Activated T-cell treated with anti-CD3 and anti-CD28 coated beads for 24 hours (primary cell): ENCODE measurements at places on chromosomes 4 and X.

DNA sequence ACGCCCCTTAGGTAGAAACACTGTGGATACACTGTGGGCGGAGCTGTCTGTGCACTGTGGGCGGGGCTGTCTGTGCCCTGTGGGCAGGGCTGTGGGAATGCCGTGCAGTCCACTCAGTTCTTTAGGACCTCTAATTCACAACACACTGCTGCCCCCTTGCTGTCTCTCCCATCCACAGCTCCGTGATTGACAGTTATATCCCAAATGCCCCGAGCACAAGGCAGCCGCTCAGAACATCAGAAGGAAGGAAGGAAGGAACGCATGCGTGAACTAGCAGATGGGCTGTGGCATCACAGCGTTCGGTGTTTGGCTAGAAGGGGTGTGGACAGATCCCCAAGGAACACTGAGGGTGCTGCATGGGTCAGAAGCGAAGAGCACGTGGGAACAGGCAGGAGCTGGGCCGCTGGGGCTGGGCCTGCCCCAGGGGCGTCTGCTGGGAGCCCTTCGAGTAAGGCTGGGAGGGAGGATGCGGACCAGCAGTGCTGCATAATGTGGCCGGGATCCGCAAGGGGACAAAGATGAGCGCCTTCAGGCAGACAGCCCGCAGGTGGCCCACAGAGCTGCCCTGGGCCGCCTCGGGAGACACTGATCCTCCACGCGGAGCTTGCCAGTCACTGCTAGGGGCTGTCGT, 29.8 kb downstream of the ACOX3 start:
- DNase-seq: no peak

DNA sequence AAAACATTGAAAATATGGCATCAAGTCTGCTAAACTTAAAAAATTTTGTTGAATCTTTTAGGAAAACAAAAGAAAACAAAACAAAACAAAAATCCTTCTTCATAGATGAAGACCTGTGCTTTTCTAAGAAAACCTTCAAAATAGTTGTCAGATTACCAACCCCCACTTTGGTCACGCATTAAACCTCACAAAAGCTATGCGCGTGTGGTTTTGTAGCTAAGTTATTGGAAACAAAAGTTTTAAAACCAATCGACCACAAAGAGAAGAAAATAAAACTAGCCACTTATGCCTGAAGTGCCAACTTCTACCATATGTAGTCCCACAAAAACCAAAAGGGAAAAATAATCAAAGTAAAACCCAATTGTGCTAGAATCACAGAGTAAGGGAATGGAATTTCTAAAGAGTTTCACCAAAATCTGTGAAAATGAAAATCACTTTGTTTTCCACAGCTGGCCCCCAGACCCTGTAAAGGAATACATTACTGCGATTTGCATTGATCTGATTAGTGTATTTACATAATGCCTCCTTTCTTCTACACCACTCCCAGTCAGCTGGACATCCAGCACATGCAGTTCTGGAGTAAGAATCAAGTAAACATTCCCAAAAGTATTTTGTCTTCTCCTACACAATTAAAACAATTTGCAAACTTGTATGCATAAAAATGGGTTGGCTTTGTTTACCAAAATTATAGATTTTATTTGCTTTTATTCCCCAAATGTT, 330.1 kb upstream of the DKK2 start:
- no peak for DNase-seq

GRCh38 chrX:47501226-47502074, 18.4 kb upstream of the ZNF41 start:
- DNase-seq: no peak

- DNase-seq: no peak
Measured at GRCh38 chr4:180394730-180395129, 1848.5 kb upstream of the TENM3 start.

DNA sequence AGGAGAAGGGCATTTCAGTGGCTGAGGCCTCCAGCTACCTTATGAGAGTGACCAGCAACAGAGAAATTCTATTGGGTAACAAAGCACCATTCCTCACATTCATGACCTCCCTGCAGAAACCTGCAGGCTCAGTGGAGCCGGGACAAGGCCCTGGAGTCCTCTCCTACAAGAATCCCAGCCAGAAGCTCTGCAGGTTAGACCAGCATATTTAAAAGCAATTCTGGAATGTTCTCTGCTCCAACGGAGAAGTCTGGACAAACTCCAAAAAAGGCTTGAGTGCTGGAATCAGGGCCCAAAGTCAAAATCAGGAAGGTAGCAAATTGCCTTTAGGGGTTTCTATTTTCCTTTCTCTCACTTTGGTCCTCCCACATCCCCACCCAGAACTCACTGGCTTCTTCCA, 202.9 kb downstream of the SCFD2 start:
- DNase-seq: no peak

DNA sequence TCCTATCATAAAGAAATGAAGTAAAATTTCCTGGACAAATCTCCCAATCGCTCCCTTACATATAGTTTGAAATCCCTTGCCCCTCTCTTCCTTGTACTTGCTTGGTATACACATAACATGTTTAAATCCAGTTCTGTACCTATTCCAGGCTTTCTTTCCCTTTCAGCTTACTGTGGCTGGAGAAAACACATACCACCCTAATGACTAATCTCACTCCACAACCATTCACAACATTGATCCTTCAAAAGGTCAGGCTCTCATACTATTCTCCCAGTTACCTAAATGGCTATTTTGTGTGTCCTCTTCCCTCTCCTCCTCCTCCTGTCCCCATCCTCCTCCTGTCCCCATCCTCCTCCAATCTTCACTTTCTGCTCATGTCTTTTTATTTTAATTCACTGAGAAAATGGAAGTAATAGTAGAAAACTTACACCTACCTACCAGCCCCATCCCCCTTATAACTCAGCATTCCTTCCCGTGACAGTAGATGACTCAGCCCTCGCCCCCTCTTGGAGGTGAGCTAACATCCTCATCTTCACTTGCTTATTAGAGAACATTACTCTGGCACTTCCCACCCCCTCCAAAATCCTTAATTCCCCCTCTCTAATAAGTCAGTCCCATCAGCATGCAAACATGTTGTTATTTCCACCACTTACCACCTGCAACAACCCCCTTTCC, 77.5 kb downstream of the IL15 start:
- no peak for DNase-seq

- DNase-seq: no peak
Measured at GRCh38 chr4:37594099-37594498, 92.1 kb downstream of the RELL1 start.

DNA sequence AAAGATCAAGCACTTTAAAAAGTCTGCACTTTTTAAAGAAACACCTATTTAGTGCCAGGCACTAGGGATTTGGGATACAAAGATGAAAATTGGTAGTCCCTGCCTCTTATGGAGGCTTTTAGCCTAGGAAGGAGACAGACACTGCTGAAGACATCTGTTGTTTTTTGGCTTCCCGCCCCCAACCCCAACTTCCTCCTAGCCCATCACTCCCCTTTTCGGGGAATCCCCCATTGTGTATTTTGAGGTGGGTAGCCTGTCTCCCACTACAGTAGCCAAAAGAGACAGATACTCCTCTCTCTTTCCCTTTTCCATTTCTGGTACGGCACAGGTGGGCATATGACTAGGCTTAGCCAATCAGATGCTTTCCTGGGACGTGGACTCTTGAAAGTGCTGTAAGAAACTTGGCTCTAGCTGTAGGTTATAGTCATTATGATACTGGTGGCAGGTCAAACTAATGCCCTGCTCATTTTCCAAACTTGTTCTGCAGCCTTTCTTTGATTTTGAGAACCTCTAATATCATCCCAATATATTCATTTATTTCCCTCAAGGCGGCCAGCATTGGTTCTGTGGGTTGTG, 194.6 kb upstream of the RBPJ start:
- DNase-seq: no peak

GRCh38 chr4:18538121-18538520, 516.6 kb upstream of the LCORL start:
- DNase-seq: no peak
